ENCODE measurements at places on chromosomes 11 and 22.

GRCh38 chr11:125170001-125170509 lies 5.5 kb downstream of the PKNOX2 start:
- DNase-seq, result no peak

GRCh38 chr11:114398303-114398920 lies 1.9 kb downstream of the C11orf71 start:
- DNase-seq, result no peak

GRCh38 chr11:82714346-82715174 lies 19.1 kb downstream of the FAM181B start:
- no peak for DNase-seq

DNA sequence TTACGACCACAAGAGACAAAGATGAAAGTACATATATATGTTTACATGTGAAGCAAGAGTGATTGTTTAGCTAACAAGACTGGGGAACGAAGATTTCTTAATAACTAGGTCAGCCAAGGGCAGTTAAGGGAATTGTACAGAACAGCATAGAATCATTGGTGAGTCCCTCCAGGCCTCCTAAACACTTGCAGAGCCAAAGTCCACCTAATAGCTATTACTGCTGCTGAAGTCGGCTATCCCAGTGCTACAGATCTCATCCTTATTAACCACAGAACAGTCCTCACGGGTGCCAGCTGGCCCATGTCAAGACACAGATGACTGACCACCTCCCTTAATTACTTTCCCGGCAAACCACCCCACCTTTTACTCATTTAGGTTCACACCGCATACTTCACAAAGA lies 68.5 kb upstream of the OPCML start:
- no peak for DNase-seq

- no peak for DNase-seq
Observed at GRCh38 chr11:57638005-57638781, 11.5 kb downstream of the YPEL4 start.

- no peak for DNase-seq
Observed at GRCh38 chr11:94866936-94867795, 99.0 kb downstream of the AMOTL1 start.

DNA sequence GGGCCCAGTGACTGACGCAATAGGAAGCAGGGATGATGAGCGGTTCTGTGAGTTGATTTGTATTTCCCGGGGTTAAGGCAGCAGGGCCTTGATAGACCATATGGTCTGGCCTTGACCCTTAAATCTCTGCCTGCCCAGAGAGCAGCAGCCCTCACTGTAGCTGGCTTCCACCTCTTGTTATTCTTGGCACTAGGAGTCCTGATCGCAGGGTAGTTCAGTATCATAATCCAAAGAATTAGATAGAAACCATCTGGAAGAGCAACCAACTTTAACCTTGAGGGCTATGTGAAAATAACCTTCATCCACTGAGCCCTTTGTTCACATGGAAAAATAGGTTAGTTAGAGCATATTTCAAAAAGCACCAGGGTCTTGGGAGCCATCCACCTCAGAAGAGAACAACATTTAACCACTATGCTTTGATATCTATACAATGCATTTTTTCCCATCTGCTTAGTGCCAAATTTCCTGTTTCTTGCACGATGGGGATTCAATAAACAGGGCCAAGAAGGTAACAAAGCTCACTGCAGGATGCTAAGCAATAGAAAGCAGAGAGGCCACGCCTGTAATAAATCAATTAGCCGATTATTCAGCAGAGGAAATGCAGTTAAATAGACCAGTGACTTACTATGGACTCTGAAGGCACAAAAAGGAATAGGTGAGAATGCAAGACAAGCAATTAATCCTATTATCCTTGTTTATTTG lies 761.3 kb downstream of the OPCML start:
- DNase-seq, result no peak

GRCh38 chr11:125995313-125995712 lies 49.5 kb downstream of the VSIG10L2 start:
- DNase-seq, result no peak

GRCh38 chr11:29518389-29519174 lies 498.2 kb downstream of the KCNA4 start:
- DNase-seq, result no peak

DNA sequence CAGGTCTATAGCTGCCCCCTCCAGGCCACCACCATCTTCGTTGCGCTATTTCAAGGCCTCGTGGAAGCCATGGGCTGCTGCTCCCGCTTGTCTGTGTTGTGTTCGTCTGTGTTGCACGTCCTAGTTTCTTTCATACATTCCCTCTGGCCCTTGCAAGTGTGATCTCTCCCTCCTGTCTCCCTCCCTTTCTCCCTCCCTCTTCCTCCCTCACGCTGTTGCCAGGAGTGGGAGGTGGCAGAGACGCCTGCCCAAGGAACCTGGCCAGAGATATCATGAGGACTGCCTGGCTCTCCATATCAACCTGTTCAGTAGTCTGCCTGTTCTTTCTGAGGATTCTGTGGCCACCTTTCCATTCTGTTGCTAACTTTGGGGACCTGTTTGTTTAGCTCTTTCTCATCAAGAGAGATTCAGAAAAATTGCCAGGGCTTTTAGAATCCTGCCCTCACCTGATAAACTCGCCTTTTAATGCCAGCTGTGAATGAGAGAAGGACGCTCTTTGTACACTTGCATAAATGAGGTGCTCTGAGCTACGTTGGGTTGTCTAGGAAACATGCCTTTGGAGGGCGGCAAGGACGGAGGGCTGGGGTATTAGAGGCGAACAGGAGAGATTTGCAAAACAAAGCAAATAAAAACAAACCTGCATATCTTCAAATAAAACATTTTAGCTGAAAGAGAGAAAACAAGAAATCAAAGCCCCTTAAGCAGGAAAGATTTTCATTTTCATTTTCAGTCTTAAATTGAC lies 185.2 kb downstream of the TBC1D22A start:
- DNase-seq, result no peak

GRCh38 chr11:107392611-107393010 lies 65.0 kb downstream of the CWF19L2 start:
- no peak for DNase-seq

DNA sequence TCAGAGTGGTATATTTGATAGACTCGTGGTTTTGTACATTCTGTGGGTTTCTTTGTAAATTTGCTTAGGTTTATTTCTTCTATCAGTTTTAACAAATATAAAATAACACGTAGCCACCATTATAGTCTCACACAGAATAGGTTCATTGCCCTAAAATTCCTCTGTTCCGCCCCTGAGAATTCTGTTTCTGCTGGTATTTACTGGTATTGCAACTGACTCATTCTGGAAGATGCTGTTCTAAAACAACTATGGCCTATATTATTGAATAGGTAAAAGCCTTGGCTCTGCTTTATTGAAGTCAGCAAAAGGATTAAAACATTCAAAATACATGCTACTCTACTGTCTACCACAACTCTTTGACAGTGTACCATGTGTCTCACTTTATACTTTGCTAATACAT lies 119.1 kb upstream of the CHORDC1 start:
- DNase-seq, result no peak

- no peak for DNase-seq
Observed at GRCh38 chr11:59802639-59803176, 7.9 kb downstream of the MRPL16 start.

DNA sequence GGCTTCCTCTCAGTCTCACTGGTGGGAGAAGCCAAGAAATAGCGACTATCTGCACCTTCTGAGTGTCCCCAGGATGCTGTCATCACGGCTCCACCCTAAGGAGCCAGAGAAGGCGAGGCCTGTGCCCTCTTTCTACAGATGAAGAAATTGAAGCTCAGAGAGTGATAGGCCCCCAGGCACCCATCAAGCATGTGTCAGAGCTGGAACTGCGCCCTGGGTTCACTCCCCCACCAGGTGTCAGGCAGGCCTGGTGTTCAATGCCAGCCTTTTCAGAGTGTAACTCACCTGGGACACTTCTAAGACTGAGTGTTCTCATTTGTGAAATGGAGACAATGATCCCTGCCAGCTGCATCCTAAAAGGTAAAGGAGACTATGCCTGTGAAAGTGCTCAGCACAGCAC lies 127.3 kb upstream of the SEZ6L start:
- no peak for DNase-seq

DNA sequence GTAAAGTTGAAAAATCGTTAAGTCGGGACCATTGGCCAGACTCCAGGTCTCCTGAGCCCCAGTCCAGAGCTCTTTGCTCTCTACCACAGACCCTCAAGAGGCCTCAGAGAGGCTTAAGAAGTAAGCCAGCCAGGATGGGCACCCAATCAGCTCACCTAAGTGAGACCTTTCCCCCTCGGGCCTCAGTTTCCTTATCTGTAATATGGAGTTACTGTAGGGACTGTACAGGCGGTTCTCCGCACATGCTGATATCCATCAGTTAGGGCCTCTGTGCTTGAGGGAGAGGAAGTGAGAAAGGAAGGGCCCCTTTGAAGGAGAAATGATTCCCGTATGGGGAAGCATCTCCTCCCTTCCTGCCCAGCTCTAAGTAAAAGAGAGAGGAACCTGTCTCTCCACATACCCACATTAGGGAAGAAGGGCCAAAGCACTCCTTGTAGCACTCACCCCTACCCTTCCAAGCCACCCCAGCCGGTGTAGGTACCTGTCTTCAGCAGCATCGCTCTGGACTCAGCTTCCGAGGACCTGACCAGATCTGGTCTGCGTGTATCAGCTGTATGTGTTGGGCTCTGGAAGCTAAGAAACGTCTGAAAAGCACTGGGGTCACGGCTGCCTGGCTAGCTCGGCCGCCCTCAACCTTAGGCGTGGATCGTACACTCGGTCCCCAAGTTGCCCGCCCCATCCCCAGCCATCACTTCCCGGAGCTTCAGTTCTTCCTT lies 653 bp downstream of the NAGA start:
- no peak for DNase-seq

DNA sequence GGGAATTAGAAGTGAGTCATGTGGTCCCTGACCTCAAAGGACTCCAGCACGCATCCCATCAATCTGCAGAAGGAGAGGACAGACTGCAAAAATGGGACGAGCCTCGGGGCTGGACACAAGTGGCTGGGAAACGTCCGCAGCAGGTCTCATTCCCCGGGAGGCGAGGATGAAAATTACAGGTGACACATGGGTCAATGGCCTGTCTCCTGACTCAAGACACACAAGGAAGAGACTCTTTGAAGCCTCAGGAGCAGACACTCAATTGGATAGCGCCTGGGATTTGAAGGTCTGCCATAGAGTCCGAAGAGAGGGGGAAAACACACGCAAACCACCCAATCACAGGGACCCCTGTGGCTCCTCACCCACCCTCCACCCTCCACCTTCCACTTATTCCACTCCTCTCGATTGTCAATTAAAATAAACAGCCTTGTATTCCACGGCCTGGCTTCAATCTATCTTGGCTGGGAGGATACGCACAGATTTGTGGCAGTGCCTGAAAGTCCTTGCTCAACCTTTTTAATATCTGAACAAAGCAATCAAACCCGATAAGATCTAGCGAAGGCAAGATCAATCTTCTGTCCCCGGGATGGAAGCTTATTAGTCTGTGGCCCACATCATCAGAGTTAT lies 101.8 kb upstream of the CADM1 start:
- DNase-seq, result no peak

- no peak for DNase-seq
Observed at GRCh38 chr22:37418627-37419369, 8.5 kb downstream of the ELFN2 start.
